Inflammatory macrophage treated with lipopolysaccharide for 4 hours (primary cell): ENCODE measurements at places on chromosomes 16 and 17.

DNA sequence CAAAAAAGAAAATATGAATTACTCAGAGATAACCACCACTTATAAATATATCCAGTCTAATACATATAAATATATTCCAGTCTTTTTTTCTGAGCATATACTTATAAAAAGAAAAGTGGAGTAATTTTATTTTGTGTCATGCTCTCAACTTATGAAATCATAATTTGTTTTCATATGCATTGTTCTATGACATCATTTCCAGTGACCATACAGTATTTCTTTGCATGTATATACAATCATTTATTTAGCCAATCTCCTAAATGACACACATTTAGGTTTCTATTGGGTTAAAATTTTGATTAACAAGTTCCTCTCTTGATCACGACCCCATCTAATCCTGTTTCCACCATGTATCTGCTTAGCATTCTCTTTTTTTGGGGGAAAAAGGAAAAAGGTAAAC, 16.4 kb upstream of the NDEL1 start:
- DNase-seq: peak; percentile 17

DNA sequence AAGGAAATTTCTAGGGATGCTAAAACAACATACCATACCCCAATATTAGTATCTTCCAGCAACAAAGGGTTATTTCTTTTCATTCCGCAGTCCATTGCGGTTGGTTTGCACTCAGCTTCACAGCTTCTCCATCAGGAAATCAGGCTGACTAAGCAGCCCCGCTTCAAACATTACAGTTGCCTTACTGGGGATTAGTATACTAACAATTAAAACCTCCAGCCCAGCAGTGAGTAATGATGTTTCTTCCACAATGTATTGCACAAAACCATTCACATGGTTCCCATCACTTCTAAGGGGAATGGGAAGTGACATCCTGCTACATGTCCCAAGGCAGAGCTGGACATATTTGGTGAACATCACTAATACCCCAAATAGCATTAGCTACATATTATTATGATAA, 1384.9 kb downstream of the CDH8 start:
- no peak for DNase-seq

GRCh38 chr17:586920-587685, 127.5 kb downstream of the VPS53 start:
- DNase-seq: no peak

- DNase-seq: no peak
Observed at GRCh38 chr17:6575596-6575988, 19.2 kb upstream of the PITPNM3 start.

GRCh38 chr17:47276444-47276843, 22.8 kb downstream of the ITGB3 start:
- no peak for DNase-seq

- DNase-seq: peak; percentile 25
Observed at GRCh38 chr16:56856876-56857447, 8.0 kb upstream of the SLC12A3 start.

DNA sequence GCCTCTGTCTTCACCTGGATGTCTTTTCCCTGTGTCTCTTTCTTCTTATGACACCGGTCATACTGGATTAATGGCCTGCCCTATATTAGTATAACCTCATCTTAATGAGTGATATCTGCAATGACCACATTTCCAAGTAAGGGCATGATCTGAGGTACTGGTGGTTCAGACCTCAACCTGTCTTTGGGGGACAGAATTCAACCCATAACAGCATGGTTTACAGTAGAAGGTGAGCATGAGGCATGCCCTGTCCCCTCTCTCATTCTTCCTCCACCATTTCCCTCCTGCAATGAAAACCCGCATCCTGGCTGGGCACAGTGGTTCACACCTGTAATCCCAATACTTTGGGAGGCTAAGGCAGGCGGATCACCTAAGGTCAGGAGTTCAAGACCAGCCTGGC, 2.8 kb upstream of the RAB37 start:
- no peak for DNase-seq

DNA sequence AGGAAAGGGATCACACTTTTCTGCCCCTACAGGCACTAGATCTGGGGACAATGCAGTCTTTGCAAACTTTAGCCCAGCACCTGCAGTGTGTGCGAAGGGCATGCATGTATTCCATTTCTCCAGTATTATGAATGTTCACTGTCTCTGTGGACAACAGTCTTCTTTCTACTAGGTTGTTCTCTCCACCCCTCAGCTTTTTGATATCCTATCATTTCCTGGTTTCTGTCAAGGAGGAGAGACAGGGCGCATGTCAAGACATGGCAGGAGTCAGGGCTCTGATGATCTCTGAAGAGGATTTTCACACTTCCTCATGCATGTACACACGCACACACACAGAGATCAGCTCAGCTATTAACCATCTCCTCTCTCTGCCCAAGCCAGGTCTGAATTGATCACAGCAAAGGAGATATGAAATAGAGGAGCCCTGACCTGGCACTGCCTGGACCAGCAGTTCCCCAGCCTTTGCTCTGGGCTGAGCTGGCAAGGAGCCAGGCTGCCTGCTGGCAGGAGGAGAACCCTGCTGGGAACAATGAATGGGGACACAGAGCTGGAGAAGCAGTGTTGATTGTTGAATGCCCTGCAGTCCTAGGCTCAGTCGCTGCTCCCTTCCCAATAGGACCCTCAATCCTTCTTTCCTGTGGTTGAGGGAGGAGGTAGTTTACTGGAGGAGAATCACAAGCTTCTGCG, 2.6 kb downstream of the GPR179 start:
- no peak for DNase-seq

- no peak for DNase-seq
Observed at GRCh38 chr17:5789528-5789927, 205.2 kb upstream of the NLRP1 start.

- DNase-seq: no peak
Observed at GRCh38 chr17:12664894-12665262, 812 bp upstream of the MYOCD start.

GRCh38 chr16:67917140-67917851, 14.4 kb downstream of the CTRL start:
- DNase-seq: no peak

- DNase-seq: no peak
Observed at GRCh38 chr16:12740986-12741610, 62.6 kb downstream of the CPPED1 start.

- peak; percentile 76 for DNase-seq
Observed at GRCh38 chr16:28925386-28926228, 569 bp upstream of the RABEP2 start.

GRCh38 chr17:37024181-37024637, 75.5 kb downstream of the AATF start:
- DNase-seq: peak; percentile 67

- DNase-seq: no peak
Observed at GRCh38 chr17:12055889-12056288, 35.2 kb downstream of the MAP2K4 start.

- DNase-seq: no peak
Observed at GRCh38 chr16:7382521-7382920, 49.9 kb downstream of the RBFOX1 start.

DNA sequence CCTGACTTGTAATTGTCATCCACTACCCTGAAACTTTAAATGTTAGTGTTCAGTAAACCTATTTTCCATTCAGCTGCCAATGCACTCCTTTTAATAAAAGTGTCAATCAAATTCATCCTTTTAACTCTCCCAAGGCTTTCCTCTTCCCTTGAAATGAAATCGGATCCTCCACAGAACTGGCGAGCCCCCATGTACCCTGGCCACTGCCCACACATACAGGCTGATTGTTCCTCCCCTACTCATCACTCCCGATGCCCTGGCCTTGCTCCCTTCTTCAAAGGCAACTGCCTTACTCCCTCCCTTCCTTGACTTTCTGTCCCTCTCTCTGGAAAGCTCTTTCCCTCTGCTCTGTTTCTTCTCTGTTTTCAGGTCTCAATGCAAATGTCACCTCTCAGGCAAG, 7.6 kb downstream of the KRT33A start:
- DNase-seq: no peak

DNA sequence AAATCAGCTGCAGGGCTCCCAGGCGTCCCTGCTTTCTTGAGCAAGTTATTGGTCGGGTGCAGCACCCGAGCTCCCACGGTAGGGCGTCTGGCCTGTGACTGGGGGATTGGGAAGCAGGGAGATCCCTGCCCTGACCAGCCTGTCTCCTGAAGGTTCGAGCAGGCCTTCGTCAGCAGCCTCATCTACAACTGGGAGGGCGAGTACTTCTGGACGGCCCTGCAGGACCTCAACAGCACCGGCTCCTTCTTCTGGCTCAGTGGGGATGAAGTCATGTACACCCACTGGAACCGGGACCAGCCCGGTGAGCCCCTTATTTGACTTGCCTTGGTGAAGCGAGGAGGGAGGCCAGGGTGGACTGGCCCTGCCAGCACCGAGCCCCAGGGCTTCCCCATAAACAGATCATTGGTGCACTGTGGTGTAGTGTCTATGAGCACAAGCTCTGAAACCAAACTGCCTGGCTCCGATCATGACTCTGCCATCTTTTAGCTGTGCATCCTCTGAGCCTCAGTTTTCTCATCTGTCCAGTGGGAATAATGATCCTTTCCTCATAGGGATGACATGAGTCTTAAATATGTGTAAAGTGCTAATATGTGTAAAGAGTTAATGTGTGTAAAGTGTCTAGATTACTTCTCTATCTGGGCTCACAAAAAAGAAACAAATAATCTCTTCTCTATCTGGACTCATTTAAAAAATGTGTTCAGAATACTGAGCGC, 48.9 kb downstream of the MRC2 start:
- DNase-seq: no peak

DNA sequence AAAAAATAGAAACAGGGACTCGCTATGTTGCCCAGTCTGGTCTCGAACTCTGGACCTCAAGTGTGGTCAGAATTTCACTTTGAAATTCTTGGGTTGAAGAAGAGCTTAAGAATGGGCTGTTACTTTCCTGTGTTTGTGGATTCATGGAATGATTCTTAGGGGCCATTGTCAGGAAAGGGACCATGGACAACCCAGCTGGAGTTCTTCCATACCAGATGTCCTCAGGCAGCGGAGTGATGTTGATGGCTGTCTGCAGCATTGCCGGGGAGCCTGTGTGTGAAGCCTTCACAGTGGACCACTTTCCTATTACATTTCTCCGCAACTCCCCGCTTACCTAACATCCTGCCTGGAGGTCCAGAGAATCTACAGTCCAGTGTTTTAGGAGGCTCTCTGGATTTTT, 145.9 kb downstream of the CLEC16A start:
- DNase-seq: no peak

DNA sequence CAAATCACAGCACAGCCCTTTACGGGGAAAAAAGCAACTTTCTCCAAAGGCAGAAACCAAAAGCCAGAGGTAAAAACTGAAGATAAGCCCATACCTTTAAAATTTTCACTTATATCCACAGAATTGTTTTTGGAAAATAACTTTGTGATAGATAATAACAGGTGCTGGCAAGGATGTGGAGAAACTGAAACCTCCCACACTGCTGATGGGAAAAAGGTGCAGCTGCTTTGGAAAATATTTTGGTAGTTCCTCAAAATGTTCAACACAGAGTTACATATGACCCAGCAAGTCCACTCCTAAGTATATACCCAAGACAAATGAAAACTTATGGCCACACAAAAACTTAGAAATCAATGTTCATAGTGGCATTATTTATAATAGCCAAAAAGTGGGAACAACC, 12.2 kb downstream of the EFTUD2 start:
- DNase-seq: no peak

GRCh38 chr17:48907713-48908046, 527 bp upstream of the UBE2Z start:
- DNase-seq: peak; percentile 56

GRCh38 chr17:51385208-51385607, 124.9 kb downstream of the UTP18 start:
- no peak for DNase-seq

GRCh38 chr17:10741416-10742135, 11.8 kb upstream of the TMEM220 start:
- DNase-seq: no peak

- peak; percentile 21 for DNase-seq
Observed at GRCh38 chr16:9647981-9648701, 534.1 kb downstream of the GRIN2A start.

DNA sequence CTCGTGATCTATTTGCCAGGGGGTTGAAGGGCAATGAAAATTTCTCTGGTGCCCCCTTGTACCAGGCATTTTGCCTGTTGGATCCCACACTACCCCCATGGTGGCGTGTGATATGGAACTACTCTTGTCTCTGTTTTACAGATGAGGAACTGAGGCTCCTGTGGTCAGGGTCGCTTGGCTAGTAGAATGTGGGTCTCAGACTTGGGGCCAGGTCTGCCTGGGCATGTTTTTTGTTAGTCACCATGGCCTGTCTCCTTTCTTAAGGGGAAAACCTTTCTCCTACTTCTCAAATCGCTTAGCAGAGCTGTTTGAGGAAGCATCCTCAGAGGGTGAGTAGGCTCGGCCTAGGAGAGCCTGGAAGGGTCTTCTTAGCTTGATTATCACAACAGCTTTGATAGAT, 51.2 kb downstream of the CLEC16A start:
- DNase-seq: peak; percentile 21

GRCh38 chr17:1142561-1142971, 37.2 kb downstream of the ABR start:
- DNase-seq: no peak

- no peak for DNase-seq
Observed at GRCh38 chr17:47077576-47077975, 98.5 kb upstream of the RPRML start.

GRCh38 chr16:79089735-79090284, 510.7 kb downstream of the MAF start:
- peak; percentile 82 for DNase-seq

DNA sequence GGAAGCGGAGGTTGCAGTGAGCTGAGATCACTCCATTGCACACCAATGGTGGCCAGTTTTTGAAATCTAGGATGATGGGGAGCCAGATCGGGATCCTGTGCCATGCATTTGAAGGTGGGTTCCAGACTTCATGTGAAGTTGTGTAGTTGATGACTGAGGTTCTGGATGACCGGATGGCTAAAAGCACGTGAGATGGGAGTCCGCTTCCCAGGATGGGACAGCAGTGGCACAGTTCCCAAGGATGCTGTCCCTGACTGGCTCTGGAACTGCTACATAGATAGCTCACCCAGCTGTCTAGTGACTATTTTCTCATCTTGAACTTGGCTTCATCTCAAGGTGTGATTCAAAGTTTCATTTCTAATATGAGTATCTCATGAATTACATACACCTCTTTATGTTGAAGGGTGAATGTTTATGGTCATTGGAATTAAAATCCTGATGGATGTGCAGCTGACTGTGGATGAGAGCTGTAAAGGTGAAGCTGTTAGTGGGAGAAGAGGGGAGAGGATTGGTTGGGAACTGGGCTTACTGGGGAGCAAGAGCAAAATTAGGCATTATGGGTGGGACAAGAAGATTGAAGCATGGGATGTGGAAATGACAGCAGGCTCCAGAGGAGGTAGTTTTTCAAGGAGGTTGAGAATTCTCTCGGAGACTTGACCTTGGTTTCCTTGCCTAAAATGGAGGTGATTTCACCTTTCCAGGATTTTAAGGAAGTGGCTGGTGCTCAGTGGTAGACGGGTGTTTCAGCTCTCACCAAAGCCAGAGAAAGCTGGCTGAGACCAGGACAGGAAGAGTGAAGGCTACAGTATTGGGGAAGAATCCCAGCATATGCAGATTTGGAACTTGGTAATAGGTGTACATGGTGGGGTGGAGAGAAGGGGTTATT, 8.2 kb downstream of the TUFM start:
- DNase-seq: no peak
